Hematopoietic multipotent progenitor cell treated with erythropoietin and hydrocortisone succinate and interleukin-3 and kit ligand, for 6 days (in vitro differentiated cells): ENCODE measurements at places on chromosomes 6 and 20.

- no peak for DNase-seq
Measured at GRCh38 chr6:109008054-109008453, 86.6 kb downstream of the SESN1 start.

DNA sequence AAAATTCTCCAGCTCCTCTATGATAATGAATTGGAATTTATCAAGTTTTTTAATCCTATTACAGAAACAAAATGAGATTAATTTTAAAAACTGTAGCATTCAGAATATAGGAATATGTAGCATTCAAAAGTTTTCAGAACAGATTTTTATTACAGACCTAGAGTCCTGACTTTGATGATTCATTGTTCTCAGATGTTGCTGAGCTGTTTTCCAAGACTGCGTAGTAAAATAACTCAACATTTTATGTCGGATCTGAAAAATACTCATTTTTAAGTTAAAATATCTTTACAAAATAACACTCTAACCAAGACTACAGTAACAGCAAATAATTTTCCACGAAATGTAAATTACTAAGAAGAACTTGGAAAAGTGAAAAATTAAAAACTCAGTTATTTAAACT is 67.1 kb downstream of the SYCP2 start:
- no peak for DNase-seq

GRCh38 chr6:139855671-139856311 is 481.3 kb upstream of the CITED2 start:
- no peak for DNase-seq

DNA sequence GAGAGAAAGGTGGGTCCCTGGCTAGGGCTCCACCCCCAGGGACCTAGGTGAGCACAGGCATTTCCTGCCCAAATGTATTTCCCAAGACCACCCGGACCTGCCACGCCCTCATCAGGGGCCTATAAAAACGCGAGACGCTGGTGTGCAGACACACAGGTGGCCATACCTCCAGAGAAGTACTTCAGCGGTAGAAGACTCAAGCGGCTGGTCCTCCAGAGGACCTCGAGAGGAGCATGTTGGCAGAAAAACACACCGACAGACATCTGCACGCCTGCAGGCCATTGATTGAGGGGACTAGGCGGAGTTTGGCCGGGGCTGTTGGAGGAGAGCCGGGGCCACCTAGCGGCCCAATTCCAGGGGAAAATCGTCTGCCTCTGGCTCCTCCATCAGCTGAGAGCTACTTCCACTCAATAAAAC is 695.8 kb upstream of the MMS22L start:
- no peak for DNase-seq

DNA sequence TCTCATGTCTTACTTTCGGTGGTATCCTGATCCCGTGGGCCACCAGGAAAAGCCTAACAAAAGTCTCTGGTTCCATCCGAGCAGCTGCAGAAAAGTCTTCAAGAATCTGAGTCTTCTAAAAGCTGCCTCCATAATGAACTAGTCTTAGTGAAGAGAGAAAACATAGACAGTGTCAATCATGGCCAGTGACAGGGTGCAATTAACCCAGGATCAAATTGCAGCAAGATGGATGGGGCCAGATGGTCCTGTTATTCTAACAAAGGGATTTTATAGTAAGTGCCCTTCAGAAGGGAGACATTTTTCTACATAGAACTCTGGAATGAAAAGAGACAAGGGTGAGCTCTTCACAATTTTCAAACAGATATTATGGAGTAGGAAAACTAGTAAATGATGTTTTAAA is 281.6 kb upstream of the ZFP64 start:
- DNase-seq, result no peak
